ENCODE measurements at places on chromosomes 3 and 15.

DNA sequence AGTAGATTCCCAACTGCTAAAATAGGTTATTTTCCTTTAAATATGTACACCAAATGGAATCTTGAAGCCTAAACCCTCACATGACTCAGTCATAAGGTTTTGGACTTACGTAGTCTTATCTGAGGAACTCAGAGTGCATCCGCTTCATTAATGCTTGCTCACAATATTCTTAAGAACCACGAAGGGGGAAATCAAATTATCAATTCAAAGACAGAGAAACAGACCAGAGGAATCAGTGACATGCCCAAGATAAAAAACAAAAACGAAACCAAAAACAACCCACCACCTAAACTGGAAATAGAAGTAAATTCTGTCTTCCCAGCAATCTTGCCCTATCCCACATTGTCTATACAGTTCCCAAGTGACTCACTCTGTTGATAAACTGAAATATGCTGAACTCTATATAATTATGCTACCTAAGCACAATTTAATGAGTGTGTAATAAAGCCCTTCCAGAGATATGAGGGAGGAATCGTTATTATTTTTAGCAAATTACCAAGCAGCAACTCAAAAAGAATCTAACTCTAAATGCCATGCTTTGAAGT lies 135.4 kb upstream of the CBLB start:
- DNase-seq = no peak

DNA sequence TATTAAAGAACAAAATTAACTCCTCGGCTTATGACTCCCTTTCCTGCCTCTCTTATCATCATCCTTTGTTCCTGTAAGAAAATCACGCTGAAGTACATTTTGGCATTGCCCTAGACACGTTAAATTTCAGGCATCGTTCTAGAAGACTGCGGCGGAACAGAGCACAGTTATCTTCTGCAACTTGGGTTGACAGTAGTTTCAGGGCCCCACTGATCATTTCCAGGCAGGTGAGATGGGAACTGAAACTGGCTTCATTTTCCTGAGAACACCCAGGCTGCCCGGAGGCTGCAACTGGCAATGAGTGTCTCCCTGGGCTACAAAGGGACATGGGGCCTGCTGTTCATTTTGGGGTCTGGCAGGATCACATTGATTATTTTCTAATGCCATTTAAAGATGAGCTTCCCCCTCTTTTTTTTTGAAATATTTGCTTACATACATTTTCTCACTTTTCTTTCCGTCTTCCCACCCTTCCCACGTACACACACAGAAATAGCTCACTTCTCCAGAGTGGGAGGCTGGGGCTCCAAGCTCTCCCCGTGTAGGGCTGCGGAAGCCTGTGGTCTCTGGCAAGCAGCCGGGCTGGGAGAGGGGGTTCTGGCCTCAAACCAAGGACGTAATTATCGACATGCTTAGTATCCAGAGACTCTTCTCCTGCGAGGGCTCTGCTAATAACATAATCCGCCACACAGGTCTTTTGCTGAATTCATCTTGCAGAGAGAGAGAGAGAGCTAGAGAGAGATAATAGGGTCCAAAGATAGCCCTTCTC lies 267.4 kb downstream of the ABHD5 start:
- no peak for DNase-seq

- no peak for DNase-seq
Observed at GRCh38 chr3:49132437-49133225, at the start of gene LAMB2. Gene LAMB2 (minus strand): TSS chr3:49133050. CDS start chr3:49132867, 183 bp downstream.

- DNase-seq = no peak
Observed at GRCh38 chr3:46661776-46662766, 31.4 kb downstream of the ALS2CL start.

DNA sequence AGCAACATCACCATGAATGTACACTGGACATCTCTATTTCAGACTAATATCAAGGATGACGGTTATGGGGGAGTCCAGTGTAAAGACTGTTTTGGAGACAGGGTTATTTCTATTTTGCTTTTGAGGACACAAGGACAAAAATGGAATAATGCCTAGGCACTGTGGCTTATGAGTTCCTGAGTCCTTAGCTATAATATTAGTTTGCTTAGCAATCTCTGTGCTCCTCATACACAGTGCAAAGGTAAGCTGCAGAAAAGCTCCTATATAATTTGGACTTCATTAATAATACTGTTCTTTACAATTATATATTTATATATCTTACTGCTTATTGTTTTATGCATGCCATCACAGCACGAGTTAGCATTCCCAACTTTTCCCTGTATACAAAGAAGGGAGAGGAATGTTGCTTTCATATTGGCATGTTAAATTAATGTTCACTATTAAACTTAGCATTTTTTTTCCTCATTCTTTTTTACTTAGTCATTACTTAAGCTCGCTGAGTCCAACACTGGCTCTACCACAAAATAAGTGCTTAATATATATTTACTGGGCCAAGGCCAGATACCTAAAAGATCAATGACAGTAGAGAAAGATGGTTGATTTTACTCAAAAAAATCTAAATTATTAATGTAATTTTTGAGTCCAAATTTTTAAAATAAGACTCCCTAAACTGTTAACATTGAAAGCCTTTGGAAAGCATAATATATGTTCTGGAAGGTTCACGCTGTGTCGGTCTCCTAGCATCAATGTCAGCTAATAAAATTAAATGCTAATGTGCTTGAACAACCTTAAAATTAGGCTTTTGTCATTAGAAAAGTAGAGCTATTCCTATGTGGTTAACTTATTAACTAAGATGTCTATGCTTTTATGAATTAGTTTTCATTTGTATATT lies 13.8 kb downstream of the THBS1 start:
- no peak for DNase-seq

- DNase-seq = no peak
Observed at GRCh38 chr3:47635536-47635935, 56.9 kb upstream of the CSPG5 start.

GRCh38 chr3:23916152-23916885 lies 471 bp downstream of the NKIRAS1 start:
- no peak for DNase-seq

DNA sequence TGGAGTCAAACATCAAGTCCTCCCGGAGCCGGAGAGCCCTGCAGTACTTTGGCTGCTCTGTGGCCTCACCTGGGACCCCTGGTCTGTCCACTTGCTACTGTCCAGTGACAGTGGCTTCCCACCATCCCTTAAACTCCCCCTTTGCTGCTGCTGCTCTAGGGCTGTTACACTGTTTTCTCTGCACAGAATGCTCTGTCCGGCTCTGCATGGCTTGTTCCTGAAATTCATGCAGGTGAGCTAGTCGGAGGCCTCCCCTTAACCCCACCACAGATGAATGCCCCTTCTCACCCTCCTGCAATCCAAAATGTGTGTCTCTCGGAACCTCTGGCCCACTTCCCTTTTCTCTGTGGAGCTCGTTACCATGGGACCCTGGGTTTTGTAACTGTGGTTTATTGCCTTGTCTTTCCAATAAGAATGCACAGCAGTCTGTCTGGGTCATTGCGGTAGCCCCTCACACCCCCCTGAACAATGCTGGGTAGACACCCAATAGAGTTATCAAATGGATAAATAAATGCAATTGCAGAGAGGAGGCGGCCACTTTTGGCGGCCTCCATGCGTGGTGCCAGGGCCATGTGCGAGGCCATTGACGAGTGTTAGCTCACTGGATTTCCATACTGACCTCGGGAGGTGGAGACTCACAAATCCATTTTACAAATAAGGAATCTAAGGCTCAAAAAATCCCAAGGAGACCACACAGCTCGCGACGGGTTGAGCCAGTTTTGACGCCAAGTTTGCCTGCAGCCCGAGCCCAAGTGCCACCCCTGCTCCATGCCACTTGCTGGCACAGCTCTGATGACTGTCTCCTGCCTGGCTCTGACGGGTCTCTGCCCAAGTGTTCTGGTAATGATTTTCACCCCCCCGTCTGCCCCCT lies 48.5 kb downstream of the RGMA start:
- DNase-seq = no peak

GRCh38 chr15:45449916-45450867 lies 71.8 kb upstream of the GATM start:
- no peak for DNase-seq

DNA sequence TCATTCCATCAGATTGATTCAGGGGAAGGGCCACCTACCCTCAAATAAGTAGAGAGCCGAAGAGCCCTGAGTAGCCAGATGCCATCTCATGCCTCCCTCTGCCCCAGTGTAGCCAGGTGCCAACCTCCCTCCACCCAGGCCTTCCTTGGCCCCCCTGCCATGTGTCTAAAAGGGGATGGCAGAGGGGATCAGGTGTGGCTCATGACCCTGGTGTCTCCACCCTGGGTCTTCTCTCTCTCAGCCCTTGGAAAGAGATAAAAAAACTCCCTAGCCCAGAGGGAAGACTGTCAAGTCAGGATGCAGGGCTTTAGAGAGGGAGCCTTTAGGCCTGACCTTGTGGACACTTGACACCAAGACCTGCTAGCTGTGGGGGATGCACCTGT lies 5.2 kb downstream of the GRM2 start:
- DNase-seq = no peak

GRCh38 chr3:4999531-5000184 lies 20.4 kb downstream of the BHLHE40 start:
- DNase-seq = no peak

DNA sequence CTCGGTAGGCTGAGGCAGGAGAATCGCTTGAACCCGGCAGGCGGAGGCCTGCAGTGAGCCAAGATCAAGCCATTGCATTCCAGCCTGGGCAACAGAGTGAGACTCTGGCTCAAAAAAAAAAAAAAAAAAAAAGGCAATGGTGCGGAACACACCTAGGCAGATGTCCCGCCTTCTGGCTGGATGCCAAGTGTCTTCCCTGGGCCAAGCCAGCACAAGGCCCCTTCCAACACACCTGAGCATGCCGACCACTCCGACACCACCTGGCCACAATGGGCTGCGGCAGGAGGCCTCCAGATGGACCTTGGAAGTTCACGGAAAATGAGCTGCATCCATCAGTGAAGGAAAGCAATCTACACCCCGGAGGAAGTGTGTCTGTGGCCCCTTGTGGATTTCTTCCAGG lies 19.0 kb downstream of the NUP210 start:
- DNase-seq = no peak

DNA sequence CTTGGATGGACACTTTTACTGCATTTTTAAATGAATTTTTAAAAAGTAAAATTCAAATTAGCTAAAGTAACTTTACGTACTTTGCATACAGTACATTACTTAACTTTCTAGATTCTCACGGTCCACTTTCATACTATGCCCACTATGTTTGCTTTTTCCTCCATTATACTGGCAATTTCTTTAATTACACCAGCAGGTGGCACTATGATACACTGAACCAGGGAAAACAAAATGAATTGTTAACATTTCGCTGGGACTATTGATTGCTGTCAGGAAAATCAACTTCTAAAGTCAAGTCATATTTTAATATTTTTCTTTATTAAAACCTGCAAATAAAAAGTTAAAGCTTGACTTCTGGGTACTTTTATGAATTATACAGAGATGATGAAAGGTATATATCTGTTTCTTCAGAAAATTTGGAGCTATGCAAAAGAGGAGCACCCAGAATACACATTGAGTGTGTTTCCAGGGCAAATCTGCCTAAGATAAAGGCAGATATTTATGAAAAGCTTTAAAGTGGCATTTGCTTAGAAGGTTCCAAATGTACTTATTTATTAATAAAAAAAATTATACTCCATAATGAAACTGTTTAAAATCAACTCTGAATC lies 21.8 kb upstream of the POU1F1 start:
- no peak for DNase-seq

DNA sequence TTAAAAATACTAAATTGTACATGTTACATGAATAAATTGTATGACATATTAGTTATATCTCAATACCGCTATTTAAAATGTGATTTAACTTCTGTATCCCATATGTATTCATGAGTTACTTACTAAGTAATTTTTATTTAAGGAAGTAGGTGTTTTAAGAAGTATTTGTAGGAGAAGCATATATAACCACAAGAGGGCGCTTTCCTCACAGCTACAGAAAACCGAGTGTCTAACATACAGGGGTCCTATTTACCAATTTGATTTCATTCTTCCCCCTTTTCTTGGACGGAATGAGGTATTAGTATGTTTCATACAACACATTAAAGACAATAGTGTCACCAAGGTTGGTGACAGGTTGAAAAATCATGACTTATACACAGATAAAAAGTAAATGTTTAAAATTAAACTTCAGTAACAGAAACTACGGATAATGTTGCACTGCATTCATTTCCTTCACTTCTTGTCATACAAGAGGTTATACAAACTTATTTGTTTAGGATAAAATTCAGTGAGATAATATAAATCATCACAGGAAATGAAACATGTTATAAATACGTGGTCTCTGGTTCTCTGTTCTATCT lies 253.6 kb downstream of the MAGI1 start:
- DNase-seq = no peak

DNA sequence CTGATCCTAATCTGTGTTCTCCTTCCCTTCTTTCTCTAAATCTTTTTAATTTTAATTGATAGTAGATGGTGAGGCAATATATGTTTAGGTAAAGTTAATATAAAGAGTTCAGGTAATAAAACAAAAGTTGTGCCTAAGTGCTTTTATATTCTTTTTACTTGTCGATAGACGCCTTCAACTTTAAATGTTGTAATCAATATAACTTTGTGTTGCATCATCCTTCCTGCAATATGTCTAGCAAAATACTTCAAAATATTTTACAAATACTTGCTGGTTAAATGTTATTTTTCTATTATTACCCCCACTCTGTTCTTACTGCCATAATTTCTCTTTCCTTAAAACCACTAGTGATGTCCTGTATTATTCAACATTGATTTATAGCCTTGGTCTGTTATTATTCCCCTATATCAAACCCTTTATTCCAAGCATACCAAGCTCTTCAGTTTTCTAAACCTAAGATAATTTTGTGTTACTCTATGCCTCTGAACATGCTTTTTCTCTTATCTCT lies 92.4 kb downstream of the NAALADL2 start:
- DNase-seq = no peak

DNA sequence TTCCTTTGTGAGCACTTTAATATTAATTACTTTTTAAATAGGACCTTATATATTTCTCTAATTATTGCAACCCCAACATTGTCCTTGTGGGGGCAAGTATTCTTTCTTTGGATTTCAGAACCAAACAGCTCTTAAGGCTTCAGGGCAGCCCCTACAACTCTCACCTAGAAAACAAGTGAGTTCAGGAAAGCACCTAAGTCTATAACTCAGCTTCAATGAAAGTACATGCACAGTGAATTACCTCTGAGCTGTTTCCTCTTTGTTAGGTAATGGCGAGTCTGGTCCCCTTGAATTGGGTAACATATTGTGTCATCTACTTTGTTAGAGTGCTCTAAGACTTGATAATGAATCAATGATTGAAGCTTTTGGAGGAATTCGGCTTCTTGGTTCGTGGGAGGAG lies 545.7 kb downstream of the NLGN1 start:
- no peak for DNase-seq

DNA sequence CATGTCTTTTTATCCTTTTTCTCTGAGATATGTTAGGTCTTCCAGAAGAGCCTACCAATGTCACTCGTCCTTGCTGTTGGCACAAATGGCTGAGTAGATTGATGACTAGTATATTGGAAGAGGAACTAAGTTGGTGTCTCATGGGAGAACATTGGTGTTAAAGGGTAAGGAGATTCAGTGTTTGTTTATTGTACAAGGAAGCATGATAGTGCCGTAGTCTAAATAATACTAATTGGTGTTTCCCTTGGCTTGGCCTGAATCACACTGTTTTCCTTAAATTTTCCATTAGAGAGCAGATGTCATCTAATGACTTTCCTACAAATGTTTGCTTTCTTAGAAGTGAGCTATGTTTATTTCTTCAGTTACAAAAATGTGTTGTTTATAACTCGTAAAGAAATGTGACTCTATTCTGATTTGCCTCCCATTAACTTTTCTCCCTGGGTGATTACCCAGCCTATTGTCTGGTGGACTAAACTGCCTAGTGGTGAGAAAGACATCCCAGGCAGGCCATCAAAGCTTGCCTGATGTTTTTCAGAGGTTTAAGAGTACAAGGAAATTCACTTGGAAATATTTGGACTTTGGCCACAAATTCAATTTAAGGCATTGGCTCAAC lies 28.7 kb downstream of the ADAMTSL3 start:
- DNase-seq = no peak
